ENCODE measurements at places on chromosomes 13 and 19.

DNA sequence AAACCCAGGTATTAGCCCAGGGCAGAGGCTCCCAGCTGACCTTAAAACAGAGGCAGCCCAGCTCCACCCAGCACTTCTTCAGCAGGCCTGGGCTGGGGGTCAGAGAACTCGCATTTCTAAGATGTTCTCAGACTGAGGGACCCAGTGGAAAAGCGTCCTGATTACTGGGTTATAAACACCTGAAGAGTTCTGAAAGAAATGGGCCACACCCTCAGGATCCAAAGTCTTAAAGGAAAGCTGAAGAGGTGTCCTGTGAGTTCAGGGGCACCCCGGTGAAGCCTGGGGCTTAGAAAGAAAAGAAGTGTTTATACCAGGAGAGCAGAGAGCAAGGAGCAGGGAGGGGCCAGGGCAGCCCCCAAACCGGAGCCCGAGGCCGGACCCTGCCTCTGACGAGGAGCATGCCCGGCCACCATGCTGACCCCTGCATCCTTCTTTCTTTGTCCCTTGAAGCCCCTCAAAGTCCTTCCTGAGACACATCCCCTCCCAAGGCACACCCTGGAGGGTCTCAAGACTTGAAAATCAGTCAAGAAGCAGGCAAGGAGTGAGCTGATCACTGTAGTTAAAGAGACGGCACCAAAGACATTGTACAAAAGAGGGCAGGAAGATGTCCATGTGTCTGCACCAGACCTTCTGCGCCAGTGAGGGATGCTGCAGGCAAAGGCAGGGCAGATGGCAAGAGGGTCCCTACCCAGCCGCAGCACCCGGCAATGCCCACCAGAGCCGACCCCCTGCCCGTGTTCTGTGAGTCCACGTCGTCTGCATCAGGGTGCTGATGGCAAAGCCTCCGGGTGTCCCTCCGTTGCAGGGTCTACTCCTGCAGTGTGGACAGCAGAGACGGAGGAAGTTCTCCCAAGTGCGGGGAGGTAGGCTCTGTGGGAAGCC, 10.6 kb upstream of the RAB20 start:
- H3K27ac ChIP-seq = no peak overlapping the region
- no peak overlapping the region for H3K4me3 ChIP-seq
- peaks cover 5% of the 10 kb centered on the region for H3K27me3 ChIP-seq
- no peak for DNase-seq
- no peaks in the 10 kb centered on the region for H3K36me3 ChIP-seq

DNA sequence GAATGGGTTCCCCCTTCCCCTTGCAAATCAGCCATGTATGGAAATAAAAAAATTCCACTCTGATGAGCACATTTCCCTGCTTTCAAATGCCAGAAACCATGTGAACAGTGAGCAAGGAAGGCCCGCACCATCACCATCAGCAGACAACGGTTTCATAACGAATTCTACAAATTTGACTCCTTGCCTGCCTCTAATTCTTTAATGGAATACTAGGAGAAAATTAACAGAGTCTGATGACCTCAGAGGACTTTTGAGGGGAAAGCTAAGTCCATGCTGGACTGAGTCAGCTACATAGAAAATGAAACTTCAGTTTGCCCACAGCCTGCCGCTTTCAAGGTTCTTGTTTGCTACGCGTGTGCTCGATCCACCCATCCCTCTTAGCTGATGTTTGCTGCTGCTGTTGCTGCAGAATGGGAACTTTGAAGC, 46.7 kb upstream of the KL start:
- no peaks in the 10 kb centered on the region for H3K36me3 ChIP-seq
- no peaks in the 10 kb centered on the region for H3K4me1 ChIP-seq
- H3K4me3 ChIP-seq = no peak overlapping the region
- DNase-seq = no peak
- H3K27ac ChIP-seq = no peak overlapping the region

GRCh38 chr13:66323745-66324347, 906.3 kb downstream of the PCDH9 start:
- no peak for DNase-seq
- no peaks in the 10 kb centered on the region for H3K36me3 ChIP-seq
- no peak overlapping the region for H3K27ac ChIP-seq
- no peaks in the 10 kb centered on the region for H3K27me3 ChIP-seq
- no peak overlapping the region for H3K4me3 ChIP-seq

DNA sequence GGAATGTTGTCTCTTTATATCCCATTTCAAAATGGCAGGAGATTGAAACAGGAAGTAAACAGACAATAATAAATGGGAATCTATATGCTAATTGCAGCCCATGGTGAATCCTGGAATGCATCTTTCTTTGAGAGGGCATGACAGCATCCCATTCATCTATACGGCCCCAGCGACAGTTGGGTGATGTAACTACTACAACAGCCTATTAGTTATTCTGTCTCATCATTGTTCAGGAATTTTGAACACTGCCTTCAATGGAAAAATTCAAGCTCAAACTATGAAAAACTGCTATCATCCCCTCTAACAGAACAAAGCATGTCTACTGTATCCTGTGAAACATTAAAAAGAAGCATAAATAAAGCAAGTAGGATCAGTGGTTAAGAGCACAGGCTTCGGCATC, 262.1 kb downstream of the DCT start:
- no peaks in the 10 kb centered on the region for H3K4me1 ChIP-seq
- DNase-seq = no peak
- H3K27me3 ChIP-seq = no peaks in the 10 kb centered on the region
- no peak overlapping the region for H3K27ac ChIP-seq
- no peaks in the 10 kb centered on the region for H3K36me3 ChIP-seq

DNA sequence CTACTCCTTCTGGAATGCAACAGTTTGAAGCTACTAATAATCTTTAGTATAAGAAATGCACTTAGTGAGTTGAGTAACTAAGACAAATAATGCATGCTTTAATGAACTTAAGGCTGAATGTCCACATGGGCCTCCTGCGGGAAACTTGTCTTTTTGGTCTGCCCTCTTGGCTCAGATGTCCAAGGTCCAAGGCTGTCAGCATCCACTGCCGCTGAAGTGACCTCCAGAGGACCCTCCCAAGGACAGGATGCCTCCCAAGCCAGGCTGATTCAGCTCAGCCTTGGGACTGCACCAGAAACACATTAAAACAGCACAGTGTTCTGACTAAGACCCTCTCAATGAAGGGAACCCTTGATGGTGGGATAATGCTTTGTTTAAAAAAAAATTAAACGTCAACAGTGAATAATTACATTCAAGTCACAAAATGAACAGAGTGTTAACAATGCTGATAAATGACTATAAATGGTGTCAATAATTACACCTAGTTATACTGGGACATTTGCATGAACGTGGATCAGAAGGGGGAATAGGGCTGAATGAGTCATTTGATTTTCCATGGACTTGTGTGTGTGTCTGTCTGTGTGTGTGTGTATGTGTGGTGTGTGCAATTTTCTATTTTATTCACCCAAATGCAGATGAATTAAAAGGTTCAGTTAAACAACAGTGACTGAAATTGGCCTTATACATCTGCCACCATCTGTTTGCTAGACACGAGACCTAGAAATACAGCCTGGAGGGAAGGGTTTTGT, 150.5 kb downstream of the COL4A1 start:
- H3K4me3 ChIP-seq = no peak overlapping the region
- H3K4me1 ChIP-seq = no peaks in the 10 kb centered on the region
- H3K27ac ChIP-seq = no peak overlapping the region
- H3K36me3 ChIP-seq = no peaks in the 10 kb centered on the region

DNA sequence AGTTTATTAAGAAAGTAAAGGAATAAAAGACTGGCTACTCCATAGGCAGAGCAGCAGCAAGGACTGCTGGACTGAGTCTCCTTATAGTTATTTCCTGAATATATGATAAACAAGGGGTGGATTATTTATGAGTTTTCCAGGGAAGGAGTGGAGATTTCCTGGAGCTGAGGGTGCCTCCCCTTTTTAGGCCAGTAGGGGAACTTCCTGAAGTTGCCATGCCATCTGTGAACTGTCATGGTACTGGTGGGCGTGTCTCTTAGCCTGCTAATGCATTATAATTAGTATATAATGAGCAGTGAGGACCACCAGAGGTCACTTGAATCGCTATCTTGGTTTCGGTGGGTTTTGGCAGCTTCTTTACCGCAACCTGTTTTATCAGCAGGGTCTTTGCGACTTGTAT, 13.5 kb downstream of the ZSCAN5A start:
- H3K27ac ChIP-seq = no peak overlapping the region
- no peak for DNase-seq
- no peaks in the 10 kb centered on the region for H3K27me3 ChIP-seq
- H3K36me3 ChIP-seq = peaks cover 5% of the 10 kb centered on the region
- peaks cover 16% of the 10 kb centered on the region for H3K4me1 ChIP-seq
- H3K4me3 ChIP-seq = no peak overlapping the region

DNA sequence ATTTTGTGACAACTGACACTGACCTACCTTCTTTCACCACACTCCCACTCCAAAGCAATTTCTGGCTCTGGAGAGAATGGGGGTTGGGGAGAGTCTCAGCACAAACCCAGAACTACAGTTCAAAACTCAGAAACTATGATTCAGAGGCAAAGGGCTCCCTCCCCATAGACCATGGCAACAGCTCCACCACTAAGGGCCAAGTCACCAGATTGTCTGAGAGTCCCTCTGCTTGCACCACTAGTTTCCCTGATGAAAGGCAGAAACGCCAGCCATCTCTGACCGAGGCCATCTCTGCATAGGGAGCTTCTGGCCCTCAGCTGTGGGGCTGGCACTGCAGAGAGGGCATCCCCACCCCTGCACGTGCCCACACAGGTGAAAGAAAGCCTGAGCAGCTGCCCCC, 112.4 kb upstream of the VSTM2B start:
- DNase-seq = no peak
- no peaks in the 10 kb centered on the region for H3K27me3 ChIP-seq
- no peaks in the 10 kb centered on the region for H3K4me1 ChIP-seq
- H3K4me3 ChIP-seq = no peak overlapping the region
- no peak overlapping the region for H3K27ac ChIP-seq

- H3K27ac ChIP-seq = no peak overlapping the region
- no peaks in the 10 kb centered on the region for H3K4me1 ChIP-seq
- DNase-seq = no peak
- no peaks in the 10 kb centered on the region for H3K36me3 ChIP-seq
- H3K27me3 ChIP-seq = no peaks in the 10 kb centered on the region
Measured at GRCh38 chr13:58933475-58933874, 1230.3 kb downstream of the DIAPH3 start.

- H3K4me1 ChIP-seq = peaks cover 5% of the 10 kb centered on the region
- no peak overlapping the region for H3K4me3 ChIP-seq
- no peak overlapping the region for H3K27ac ChIP-seq
- DNase-seq = no peak
- H3K27me3 ChIP-seq = no peaks in the 10 kb centered on the region
- no peaks in the 10 kb centered on the region for H3K36me3 ChIP-seq
Measured at GRCh38 chr19:55504252-55504603, 16.0 kb downstream of the SSC5D start.

GRCh38 chr13:39201180-39201579, 162.9 kb downstream of the NHLRC3 start:
- DNase-seq = no peak
- H3K4me3 ChIP-seq = no peak overlapping the region
- no peak overlapping the region for H3K27ac ChIP-seq

DNA sequence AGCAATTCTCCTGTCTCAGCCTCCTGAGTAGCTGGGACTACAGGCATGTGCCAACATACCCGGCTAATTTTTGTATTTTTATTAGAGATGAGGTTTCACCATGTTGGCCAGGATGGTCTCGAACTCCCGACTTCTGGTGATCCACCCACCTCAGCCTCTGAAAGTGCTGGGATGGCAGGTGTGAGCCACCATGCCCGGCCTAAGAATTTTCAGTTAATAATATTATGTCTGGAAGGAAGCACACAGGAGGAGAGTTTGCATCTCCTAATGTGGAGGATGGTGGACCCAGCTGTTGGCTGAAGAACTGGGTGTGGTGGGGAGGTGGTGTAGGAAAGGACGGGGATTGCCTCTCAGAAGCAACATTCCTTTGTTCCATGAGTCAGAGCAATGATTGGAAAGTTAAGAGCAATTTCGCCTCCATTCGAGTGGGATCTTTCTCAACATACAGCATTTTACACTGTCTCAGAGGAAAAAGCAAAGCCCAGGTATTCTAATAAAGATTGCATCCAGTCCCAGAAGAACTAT, 11.9 kb downstream of the PDCD2L start:
- no peak overlapping the region for H3K27ac ChIP-seq
- no peak for DNase-seq
- H3K27me3 ChIP-seq = no peaks in the 10 kb centered on the region
- no peaks in the 10 kb centered on the region for H3K4me1 ChIP-seq

DNA sequence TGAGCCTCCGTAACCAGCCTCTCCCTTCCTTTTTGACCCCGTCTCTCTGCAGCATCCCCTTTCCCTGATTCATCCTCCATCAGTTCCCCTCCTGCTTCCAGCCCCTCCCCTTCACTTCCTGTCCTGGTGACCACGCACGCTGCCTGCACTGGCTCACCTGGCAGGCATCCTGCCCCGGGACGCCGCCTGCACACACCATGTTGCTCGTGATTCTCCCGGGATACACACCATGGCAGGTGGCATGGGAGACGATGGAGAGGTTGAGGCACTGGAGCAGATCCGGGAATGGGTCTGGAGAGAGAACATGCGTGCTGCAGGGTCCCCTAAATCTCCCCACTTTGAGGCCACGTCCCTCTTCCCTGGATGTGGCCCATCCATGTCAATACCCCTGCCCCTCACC, 4.2 kb downstream of the KLK12 start:
- H3K27ac ChIP-seq = no peak overlapping the region
- no peaks in the 10 kb centered on the region for H3K4me1 ChIP-seq
- H3K27me3 ChIP-seq = peaks cover 5% of the 10 kb centered on the region
- no peaks in the 10 kb centered on the region for H3K36me3 ChIP-seq

GRCh38 chr13:51614350-51614786, 30.1 kb downstream of the WDFY2 start:
- H3K36me3 ChIP-seq = no peaks in the 10 kb centered on the region
- peak overlapping the region; percentile 61 for H3K4me3 ChIP-seq
- no peak for DNase-seq
- no peaks in the 10 kb centered on the region for H3K27me3 ChIP-seq
- peaks cover 11% of the 10 kb centered on the region for H3K4me1 ChIP-seq

GRCh38 chr19:49930483-49931011, 1.2 kb upstream of the NUP62 start:
- H3K4me3 ChIP-seq = peak overlapping the region; percentile 96
- no peak overlapping the region for H3K27ac ChIP-seq
- DNase-seq = peak; percentile 54
- peaks cover 42% of the 10 kb centered on the region for H3K4me1 ChIP-seq
